ENCODE measurements at places on chromosomes 3 and 15.

- no peak for DNase-seq
These were observed 28.6 kb downstream of the PLD1 start for GRCh38 chr3:171781711-171782127.

DNA sequence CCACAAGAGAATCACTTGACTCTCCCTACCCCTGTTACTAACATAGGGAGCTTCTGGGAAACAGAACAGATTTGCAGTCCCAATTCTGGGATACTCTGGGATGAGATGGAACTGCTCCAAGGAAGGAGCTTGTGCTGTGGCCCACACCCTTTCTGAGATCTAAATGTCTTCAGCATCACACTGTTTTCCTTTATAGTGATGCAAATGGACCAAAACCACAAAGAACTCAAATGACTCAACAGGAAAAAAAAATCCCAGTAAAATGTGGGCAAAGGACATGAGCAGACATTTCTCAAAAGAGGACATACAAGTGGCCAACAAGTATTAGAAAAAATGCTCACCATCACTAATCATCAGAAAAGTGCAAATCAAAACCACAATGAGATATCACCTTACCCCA is 155.6 kb downstream of the NECTIN3 start:
- DNase-seq, result no peak

GRCh38 chr3:177182352-177182751 is 14.9 kb downstream of the TBL1XR1 start:
- DNase-seq, result no peak

GRCh38 chr3:133881492-133881891 is 14.2 kb downstream of the RAB6B start:
- no peak for DNase-seq
